Naive thymus-derived CD4-positive, alpha-beta T cell (primary cell): ENCODE measurements at places on chromosomes 7 and 10. TPM values are rescaled to one million over a fixed set of nuclear protein-coding genes. Genes with fewer than 3 reads are reported as not detected.

Gene ZNF804B
- polyA plus RNA-seq = not detected

Gene AGMO
- not detected for polyA plus RNA-seq

Gene SERPINE1
- polyA plus RNA-seq = not detected

- no peak overlapping the region for H3K27ac ChIP-seq
- no peak overlapping the region for H3K4me3 ChIP-seq
- H3K36me3 ChIP-seq = peaks cover 11% of the 10 kb centered on the region
- no peak for DNase-seq
These were observed 29.7 kb downstream of the GNA12 start for GRCh38 chr7:2814186-2814945.

DNA sequence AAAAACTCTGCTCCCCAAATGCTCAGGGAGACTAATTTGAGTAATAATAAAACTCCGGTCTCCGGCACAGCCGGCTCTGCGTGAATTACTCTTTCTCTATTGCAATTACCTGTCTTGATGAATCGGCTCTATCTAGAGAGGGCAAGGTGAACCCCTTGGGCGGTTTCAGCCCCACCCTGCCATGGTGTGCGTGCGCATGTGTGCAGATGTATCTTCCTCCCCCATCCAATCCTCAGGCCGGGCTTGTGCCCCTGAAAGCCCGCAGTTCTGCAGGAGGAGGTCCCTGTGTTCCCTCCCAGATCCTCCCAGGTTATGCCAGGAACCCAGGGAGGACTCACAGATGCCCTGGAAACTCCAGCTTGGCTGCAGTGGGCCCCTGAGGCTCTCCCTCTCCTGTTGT is 48.3 kb upstream of the MYL10 start:
- H3K27ac ChIP-seq = no peak overlapping the region
- no peak for DNase-seq
- no peak overlapping the region for H3K4me3 ChIP-seq

GRCh38 chr7:286266-286665 is 3.7 kb upstream of the FOXL3 start:
- H3K4me1 ChIP-seq = no peaks in the 10 kb centered on the region
- H3K27ac ChIP-seq = no peak overlapping the region
- no peak overlapping the region for H3K4me3 ChIP-seq
- no peaks in the 10 kb centered on the region for H3K27me3 ChIP-seq
- no peaks in the 10 kb centered on the region for H3K36me3 ChIP-seq

GRCh38 chr7:32216759-32217158 is 146.6 kb upstream of the PDE1C start:
- H3K27me3 ChIP-seq = no peaks in the 10 kb centered on the region
- H3K36me3 ChIP-seq = no peaks in the 10 kb centered on the region
- no peak for DNase-seq

DNA sequence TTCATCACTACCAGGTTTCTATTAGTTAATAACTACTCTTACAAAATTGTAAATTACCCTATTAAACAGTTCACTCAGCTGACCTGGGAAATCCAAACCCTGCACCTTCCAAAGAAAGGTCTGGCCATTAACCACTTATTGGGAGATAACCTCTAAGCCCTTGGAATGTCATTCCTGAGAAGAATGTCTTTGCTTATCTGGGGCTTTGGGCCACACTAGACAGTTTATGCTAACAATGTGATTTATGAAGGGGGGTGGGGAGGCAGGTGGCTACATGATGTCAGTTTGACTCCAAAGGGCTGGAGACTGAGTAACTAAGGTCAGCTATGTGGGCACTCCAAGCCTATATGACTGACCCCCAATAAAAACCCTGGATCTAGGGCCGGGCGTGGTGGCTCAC is 50.7 kb downstream of the AKR1D1 start:
- no peaks in the 10 kb centered on the region for H3K27me3 ChIP-seq
- no peak overlapping the region for H3K4me3 ChIP-seq
- DNase-seq = no peak
- H3K27ac ChIP-seq = no peak overlapping the region
- no peaks in the 10 kb centered on the region for H3K36me3 ChIP-seq

- no peak overlapping the region for H3K27ac ChIP-seq
- peaks cover 28% of the 10 kb centered on the region for H3K4me1 ChIP-seq
- H3K36me3 ChIP-seq = no peaks in the 10 kb centered on the region
- peaks cover 49% of the 10 kb centered on the region for H3K27me3 ChIP-seq
- peak overlapping the region; percentile 41 for H3K4me3 ChIP-seq
- no peak for DNase-seq
These were observed 5.5 kb upstream of the SPAG6 start for GRCh38 chr10:22339761-22340328.

DNA sequence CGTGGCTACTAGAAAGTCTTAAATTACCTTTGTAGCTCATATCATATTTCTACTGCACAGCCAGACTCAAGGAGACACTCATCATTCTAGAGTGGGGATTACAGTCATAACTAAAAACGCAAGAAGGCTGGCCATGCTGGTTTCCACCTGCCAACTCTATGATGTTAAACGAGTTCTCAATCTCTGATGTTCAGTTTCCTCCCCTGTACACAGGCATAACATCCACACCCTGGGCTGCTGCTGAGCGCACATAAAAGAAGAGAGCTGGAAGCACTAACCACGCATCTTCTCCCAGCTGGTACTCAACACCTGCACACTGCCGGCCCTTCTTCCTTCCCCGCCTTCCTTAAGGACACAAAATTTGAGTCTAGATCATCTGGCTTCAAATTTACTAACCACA is 60.5 kb downstream of the SORBS1 start:
- no peaks in the 10 kb centered on the region for H3K36me3 ChIP-seq
- no peak overlapping the region for H3K4me3 ChIP-seq
- no peaks in the 10 kb centered on the region for H3K27me3 ChIP-seq
- DNase-seq = no peak
- H3K4me1 ChIP-seq = no peaks in the 10 kb centered on the region
- H3K27ac ChIP-seq = no peak overlapping the region

DNA sequence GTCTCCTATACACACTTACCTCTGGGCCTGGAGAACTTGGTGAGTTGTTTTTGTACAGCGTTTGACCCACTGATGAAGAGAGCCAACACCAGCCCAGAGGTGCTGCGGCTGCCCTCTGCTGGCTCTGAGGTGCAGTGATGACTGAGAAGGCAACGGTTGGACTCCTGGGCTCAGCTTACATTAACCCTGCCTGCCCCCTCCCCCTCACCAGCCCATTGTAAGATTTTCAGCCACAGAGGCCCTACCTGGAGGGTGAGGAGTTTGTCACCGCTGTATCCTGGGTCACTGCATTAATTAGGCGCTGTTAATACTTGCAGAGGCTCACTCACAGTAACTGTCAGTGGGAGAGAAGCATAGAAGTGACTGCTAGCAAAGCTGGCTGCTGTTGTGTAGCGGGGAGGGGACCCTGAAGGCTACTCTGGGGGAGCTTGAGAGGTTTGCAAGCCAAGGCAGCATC is 19.0 kb upstream of the ANKRD2 start:
- peak; percentile 60 for DNase-seq
- no peaks in the 10 kb centered on the region for H3K4me1 ChIP-seq
- no peaks in the 10 kb centered on the region for H3K36me3 ChIP-seq
- no peaks in the 10 kb centered on the region for H3K27me3 ChIP-seq
- no peak overlapping the region for H3K4me3 ChIP-seq
- H3K27ac ChIP-seq = no peak overlapping the region

- H3K36me3 ChIP-seq = no peaks in the 10 kb centered on the region
- DNase-seq = no peak
- H3K4me1 ChIP-seq = no peaks in the 10 kb centered on the region
- no peak overlapping the region for H3K27ac ChIP-seq
- H3K27me3 ChIP-seq = no peaks in the 10 kb centered on the region
These were observed 179.5 kb downstream of the ZWINT start for GRCh38 chr10:56181607-56182006.

GRCh38 chr7:26930845-26931244 is 66.5 kb upstream of the SKAP2 start:
- H3K27ac ChIP-seq = no peak overlapping the region
- no peaks in the 10 kb centered on the region for H3K36me3 ChIP-seq
- H3K27me3 ChIP-seq = no peaks in the 10 kb centered on the region
- no peak overlapping the region for H3K4me3 ChIP-seq

DNA sequence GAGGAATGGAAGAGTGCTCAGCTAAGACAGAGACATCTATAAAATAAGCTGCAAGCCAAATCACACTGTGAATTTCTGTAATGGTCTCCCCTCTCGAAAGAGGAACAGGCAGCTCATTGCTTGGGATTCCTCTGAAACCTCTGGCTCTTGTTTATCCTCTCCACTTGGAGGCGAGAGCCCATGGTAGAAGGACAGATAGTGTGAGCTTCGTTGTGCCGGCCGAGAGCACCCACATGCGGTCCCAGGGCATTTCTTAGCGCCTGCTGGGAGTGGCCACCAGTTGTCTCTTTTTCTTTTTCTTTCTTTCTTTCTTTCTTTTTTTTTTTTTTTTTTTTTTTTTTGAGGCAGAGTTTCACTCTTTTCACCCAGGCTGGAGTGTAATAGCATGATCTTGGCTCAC is 26.2 kb downstream of the CNPY1 start:
- H3K36me3 ChIP-seq = no peaks in the 10 kb centered on the region
- H3K4me1 ChIP-seq = no peaks in the 10 kb centered on the region
- H3K4me3 ChIP-seq = no peak overlapping the region
- DNase-seq = no peak
- H3K27ac ChIP-seq = no peak overlapping the region

DNA sequence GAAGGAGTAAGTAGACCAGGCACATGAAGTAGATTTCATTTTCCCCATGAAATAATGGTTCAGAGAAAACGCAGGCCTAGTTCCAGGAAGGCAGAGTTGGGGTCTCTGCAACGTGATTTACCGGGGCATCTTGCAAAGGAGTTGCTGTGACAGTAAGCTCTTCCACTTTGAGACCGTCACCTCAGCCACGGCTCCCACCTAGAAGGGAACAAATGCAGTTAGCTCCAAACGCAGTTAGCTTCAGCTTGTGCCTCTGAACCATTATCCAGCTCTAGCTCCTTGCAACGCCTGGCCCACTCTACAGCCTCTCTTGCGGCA is 7.0 kb upstream of the MYO1G start:
- H3K27ac ChIP-seq = peak overlapping the region; percentile 97
- H3K36me3 ChIP-seq = peaks cover 24% of the 10 kb centered on the region
- DNase-seq = no peak
- H3K27me3 ChIP-seq = no peaks in the 10 kb centered on the region
- H3K4me3 ChIP-seq = peak overlapping the region; percentile 92
- peaks cover 39% of the 10 kb centered on the region for H3K4me1 ChIP-seq

DNA sequence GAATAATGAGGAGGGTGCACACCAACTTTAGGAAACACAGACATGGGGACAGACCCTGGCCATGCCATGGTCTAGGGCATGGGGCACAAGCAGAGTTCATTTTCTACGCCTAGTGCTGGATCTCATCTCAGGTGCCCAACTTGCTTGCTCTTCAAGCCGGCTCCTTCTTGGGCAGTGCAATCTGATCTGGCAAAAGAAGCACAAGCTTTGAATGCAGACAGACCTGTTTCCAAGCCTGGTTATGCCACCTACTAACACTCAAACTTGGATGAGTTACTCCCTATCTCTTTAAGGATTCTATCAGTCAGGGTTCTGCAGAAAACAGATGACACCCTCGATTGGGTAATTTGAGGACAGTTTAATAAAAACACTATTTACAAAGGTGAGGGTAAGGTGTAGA is 34.9 kb upstream of the WAPL start:
- H3K36me3 ChIP-seq = no peaks in the 10 kb centered on the region
- H3K4me3 ChIP-seq = no peak overlapping the region
- no peaks in the 10 kb centered on the region for H3K27me3 ChIP-seq
- no peaks in the 10 kb centered on the region for H3K4me1 ChIP-seq

DNA sequence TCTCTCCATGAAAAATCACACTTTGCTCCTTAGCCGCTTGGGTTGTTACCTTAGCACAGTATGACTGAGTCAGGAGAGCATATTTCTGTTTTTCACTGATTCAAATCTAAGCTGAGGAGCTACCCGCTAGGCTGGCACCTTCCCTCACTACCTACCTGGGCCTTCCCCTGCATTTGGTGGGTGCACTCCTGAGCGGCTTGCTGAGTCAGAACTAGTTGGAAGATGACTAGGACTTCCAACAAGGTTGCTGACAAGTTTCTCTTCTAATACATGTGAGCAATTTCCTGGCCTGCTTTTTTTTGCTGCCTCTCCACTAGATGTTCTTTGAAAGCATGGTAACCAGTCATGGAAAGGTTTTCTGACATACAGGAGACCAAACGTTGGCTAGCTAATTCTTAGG is 43.8 kb upstream of the SEC61G start:
- no peak overlapping the region for H3K27ac ChIP-seq
